ENCODE measurements at places on chromosomes 2 and 18.
A peak's percentile ranks its signal among the peaks of the same experiment; 100 is the strongest.

GRCh38 chr2:106582148-106583143 lies 95.3 kb downstream of the CD8B2 start:
- peak; percentile 75 for DNase-seq
- H3K4me1 ChIP-seq: no peaks in the 10 kb centered on the region
- H3K4me3 ChIP-seq: peak overlapping the region; percentile 67

- no peak for DNase-seq
- H3K27me3 ChIP-seq: no peaks in the 10 kb centered on the region
- H3K4me3 ChIP-seq: no peak overlapping the region
These were observed 127.0 kb downstream of the ANTXR1 start for GRCh38 chr2:69139778-69140670.

- no peak overlapping the region for H3K27ac ChIP-seq
- H3K4me1 ChIP-seq: peaks cover 4% of the 10 kb centered on the region
- H3K27me3 ChIP-seq: no peaks in the 10 kb centered on the region
- 0 out of 2 replicates have a peak, but pooled peaks cover 5% of the 10 kb centered on the region for H3K36me3 ChIP-seq
- no peak overlapping the region for H3K4me3 ChIP-seq
- no peak for DNase-seq
These were observed 2.0 kb downstream of the GMCL1 start for GRCh38 chr2:69831354-69831905.

- no peak overlapping the region for H3K27ac ChIP-seq
- no peaks in the 10 kb centered on the region for H3K27me3 ChIP-seq
- H3K4me3 ChIP-seq: no peak overlapping the region
- no peaks in the 10 kb centered on the region for H3K36me3 ChIP-seq
- H3K4me1 ChIP-seq: peaks cover 6% of the 10 kb centered on the region
These were observed 14.4 kb downstream of the ITSN2 start for GRCh38 chr2:24345937-24346336.

GRCh38 chr2:166451468-166451867 lies 42.6 kb downstream of the SCN7A start:
- no peaks in the 10 kb centered on the region for H3K4me1 ChIP-seq
- H3K36me3 ChIP-seq: no peaks in the 10 kb centered on the region
- H3K4me3 ChIP-seq: no peak overlapping the region
- no peak for DNase-seq
- H3K27ac ChIP-seq: no peak overlapping the region
- no peaks in the 10 kb centered on the region for H3K27me3 ChIP-seq

DNA sequence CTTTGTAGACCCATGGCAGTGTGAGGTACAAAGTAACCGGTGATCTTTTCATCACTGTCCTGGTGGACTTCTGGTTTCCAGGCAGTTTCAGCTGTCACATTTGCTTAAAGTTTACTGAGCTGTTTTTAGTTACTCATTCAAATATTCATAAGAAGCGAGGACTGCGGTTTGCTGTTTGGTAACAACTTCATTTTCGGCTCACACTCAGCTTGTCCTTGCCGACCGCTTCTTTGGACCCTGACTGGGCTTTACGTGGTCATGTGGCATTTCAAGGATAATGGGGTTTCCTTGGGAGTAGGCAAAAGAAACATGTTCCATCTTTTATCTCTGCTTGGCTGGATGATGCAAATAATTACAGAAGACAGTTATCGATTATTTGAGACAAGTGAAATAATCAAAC lies 350.7 kb downstream of the PAX3 start:
- H3K4me1 ChIP-seq: no peaks in the 10 kb centered on the region
- no peaks in the 10 kb centered on the region for H3K36me3 ChIP-seq
- H3K27ac ChIP-seq: no peak overlapping the region
- H3K27me3 ChIP-seq: no peaks in the 10 kb centered on the region
- H3K4me3 ChIP-seq: no peak overlapping the region
- DNase-seq: no peak
